ENCODE measurements at places on chromosomes 6 and 20.

- DNase-seq: peak; percentile 42
Observed at GRCh38 chr6:166204852-166205650, 37.4 kb upstream of the TBXT start.

DNA sequence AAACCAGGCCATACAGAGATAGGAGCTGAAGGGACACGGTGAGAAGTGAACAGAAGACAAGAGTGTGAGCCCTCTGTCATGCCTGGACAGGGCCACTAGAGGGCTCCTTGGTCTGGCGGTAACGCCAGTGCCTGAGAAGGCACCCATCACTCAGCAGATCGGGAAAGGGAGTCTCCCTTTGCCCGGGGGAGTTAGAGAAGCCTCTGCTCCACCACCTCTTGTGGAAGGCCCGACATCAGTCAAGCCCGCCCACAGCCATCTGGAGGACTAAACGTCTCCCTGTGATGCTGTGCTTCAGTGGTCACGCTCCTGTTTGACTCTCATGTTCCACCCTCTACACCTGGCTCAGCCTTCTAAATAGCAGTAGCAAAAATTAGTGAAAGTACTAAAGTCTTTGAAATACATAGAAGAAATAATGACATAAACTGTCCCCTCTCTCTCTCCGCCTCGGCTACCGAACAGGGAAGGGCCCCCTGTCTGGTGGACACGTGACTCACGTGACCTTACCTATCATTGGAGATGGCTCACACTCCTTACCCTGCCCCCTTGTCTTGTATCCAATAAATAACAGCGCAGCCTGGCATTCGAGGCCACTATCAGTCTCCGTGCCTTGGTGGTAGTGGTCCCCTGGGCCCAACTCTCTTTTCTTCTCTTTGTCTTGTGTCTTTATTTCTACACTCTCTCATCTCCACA, 66.7 kb downstream of the RPP21 start:
- DNase-seq: no peak

DNA sequence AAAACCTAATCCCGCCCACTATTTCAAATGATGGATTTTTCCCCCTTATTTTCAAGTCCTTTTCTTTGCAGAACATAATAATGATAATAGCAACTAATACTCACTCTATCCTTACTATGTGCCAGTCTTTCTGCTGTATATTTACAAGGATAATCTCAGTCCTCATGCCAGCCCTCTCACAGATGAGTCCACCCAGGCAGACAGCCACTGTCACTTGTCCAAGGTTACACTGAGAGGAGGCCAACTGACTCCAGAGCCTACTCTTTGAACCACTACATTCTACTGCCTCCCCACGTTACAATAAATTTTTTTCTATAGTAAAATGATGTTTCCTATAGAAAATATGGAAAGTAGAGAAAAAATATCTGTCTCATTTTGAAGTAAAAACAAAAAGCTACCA, 30.9 kb downstream of the ELOVL5 start:
- DNase-seq: no peak

GRCh38 chr20:36720510-36720909, 25.4 kb downstream of the NDRG3 start:
- DNase-seq: no peak

DNA sequence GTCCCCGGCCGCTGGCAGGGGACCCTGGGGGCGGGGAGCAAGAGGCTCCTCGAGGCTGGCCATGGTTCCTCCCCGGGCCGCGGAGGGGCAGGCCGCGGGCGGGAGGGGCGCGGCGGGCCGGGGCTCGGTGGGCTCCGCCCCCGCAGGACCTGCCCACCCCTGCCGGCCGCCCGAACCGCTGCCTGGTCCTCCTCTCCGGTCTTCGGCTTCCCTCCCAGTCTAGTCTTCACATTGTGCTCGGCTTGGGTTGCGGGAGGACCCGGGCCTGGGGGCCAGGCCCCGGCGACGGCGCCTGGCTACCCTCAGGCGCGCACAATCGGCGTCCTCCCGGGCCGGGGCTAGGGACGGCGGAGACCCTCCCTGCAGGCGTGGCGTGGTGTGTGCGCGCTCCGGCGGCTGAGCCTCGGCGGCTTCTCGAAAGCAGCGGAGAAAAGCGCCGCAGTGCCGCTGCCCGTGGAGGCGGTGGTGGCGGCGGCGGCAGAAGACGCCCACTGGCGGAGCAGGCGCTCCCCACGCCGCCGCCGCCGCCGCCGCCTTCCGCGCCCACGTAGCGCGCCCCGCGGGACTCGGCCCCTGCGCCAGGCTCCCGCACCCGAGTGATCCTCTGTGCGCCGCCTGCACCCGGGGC, at the start of gene PDE10A:
Gene PDE10A, minus strand, starts transcription at position 493 of the 628 bp plus-strand sequence. Its CDS starts 430 bp downstream, at position 63.
- no peak for DNase-seq

GRCh38 chr6:169881398-169881797, 130.0 kb downstream of the ERMARD start:
- no peak for DNase-seq

GRCh38 chr6:139519571-139520031, 145.2 kb upstream of the CITED2 start:
- no peak for DNase-seq

DNA sequence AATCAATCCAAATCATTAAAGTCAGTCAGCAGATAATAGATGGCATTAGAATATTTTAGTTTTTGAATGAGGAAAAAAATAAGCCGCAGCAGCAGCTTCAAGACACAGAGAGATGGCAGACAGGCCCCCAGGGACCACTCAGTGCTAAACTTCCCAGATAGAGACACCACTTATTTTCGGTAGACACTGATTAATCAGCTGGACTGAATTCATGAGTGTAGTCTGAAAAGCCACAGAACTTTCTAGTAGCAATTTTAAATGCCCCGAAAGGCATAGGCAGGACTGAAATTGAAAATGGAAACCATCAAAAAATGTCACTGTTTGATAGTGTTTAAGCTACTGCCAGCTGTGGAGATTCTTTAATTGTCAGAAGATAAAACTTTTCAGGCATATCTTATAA, 3.1 kb upstream of the CLDN20 start:
- no peak for DNase-seq

GRCh38 chr6:135475292-135475886, 22.2 kb downstream of the AHI1 start:
- no peak for DNase-seq

- DNase-seq: no peak
Observed at GRCh38 chr6:108228416-108228815, 32.4 kb downstream of the SNX3 start.

GRCh38 chr6:37625591-37626374, 71.9 kb downstream of the MDGA1 start:
- DNase-seq: no peak

- no peak for DNase-seq
Observed at GRCh38 chr20:20103486-20103885, 51.2 kb downstream of the CFAP61 start.

All from LNCaP clone FGC (cell line).